ENCODE measurements at places on chromosomes 5 and 9.
A peak's percentile ranks its signal among the peaks of the same experiment; 100 is the strongest.

GRCh38 chr5:127820910-127821553, 117.8 kb downstream of the CCDC192 start:
- DNase-seq: no peak

DNA sequence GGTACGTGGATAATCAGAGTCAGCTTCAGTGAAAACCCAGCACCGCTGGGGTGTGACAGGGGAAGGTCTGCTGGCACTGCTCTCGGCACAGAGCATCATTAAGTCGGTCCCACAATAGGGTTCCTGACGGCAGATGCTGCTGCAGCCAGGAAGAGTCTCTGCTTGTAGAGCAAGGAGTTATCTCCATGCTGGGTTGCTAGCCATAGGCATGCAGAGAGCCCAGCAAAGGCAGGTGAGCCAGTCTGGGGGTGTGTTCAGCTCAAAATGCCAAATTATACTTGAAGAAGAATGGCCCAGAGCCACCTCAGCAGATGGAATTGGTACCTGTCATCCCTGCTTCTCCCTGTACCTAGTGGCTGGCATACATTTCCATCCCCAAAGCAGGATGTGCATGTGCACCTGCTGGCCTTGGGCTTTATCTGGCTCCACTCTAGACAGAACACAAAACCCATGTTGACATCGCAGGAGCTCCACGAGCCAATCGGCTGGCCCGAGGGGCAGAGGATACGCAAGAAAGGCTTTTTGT, 100.8 kb downstream of the WDR41 start:
- no peak for DNase-seq

DNA sequence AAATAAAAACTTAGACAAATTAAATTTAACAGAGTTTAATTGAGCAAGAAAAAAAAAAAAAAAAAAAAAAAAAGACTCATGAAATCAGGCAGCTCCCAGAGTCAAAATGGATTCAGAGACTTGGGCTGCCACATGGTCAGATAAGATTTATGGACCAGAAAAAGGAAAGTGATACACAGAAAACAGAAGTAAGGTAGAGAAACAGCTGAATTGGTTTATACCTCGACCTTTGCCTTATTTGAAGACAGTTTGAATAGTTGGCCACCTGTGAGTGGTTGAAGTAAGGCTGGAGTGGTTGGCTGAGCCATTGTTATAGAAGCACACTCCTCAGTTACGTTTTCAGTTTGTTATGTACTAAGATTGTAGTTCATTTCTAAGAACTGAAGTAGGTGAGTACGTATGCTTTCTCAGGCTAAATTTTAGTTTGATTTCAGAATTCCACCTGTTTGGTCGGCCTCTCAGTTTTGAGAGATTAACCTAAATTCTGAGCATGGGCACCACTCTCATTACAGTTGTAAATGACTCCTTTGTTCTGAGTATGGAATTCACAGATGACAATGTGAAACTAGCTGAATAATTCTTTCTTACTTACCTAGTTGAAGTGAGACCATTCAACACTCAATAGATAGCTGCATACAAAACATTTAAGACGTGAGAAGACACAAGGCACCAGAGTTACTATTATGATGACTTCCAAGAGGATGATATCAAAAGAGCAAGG, 149.0 kb downstream of the AOPEP start:
- no peak for DNase-seq

GRCh38 chr5:118548761-118549720, 439.3 kb downstream of the DTWD2 start:
- peak; percentile 59 for DNase-seq

DNA sequence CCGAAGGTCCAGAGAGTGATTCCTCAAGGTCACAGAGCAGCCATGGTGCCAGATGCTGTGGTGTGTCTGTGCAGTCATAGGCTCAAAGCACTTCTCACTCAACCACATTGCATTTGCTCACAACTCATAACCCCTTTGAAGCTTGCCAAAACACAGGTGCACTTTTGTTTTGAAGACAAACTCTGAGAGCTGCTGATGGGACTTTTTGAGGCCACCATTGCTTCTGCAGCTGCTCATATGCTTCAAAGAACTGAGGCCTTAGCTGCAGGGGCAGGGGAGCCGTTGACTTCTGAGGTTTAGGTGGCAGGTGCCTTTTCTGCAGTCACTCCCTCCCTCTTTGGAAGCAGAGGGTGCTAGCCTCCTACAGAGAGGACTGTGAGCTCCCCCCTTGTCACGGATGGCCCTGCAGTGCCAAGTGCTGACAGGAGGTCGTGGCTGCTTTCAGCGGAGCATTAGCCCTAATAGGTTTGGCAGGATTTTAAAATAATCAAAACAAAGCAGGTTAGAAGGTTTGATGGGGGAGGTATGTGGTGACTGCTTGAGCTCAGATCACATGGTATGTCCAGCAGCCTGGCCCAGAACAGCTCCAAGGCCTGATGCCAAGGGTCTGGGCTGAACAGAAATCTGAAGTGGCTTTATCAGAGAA, 232.1 kb downstream of the MAN2A1 start:
- DNase-seq: no peak

Measured in AG08395 (cell line).